Breast epithelium (tissue), 4 donors: ENCODE measurements at places on chromosomes 1 and 21. TPM values are rescaled to one million over a fixed set of nuclear protein-coding genes. Genes with fewer than 3 reads are reported as not detected.

GRCh38 chr21:17476006-17476405 is 36.8 kb upstream of the CXADR start:
- no peak for DNase-seq

DNA sequence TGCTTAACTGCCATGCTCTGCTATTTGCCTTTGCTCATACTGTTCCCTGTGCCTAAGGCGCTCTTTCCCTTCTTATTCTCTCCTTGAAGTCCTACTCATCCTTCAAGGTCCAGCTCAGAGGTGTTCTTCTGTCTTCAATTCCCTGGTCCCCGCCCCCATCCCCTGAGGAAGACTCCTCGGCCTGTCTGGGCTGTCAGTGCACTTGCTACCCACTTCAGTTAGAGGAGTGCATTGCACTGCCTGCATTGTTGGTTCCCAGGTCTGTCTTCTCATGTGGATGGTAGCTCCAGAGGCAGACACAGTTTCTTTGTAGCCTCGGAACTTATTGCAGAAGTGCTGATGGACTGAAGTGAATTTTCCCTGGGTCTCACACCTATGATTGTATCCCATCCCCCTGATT is 194.0 kb downstream of the C1orf94 start:
- no peak for DNase-seq

The ARHGEF2 gene
- total RNA-seq = 93.7 TPM

GRCh38 chr1:30891227-30891552 is 17.4 kb downstream of the SDC3 start:
- no peak for DNase-seq

DNA sequence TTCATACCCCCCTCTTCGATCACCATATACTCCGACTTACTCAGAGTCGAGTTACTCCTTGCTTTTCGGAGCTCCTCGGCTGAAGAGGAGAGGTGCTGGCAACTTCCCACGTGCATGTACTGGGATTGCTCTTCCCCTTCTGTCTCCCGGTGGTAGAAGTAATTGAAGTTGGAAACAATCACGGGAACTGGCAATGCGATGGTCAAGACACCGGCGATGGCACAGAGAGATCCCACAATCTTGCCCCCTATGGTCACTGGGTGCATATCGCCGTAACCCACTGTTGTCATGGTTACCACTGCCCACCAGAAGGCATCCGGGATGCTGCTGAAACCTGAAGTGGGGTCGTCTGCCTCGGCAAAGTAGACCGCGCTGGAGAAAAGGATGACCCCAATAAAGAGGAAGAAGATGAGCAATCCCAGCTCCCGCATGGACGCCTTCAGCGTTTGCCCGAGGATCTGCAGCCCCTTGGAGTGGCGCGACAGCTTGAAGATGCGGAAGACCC is 1.5 kb downstream of the KCNA3 start:
- no peak for DNase-seq

DNA sequence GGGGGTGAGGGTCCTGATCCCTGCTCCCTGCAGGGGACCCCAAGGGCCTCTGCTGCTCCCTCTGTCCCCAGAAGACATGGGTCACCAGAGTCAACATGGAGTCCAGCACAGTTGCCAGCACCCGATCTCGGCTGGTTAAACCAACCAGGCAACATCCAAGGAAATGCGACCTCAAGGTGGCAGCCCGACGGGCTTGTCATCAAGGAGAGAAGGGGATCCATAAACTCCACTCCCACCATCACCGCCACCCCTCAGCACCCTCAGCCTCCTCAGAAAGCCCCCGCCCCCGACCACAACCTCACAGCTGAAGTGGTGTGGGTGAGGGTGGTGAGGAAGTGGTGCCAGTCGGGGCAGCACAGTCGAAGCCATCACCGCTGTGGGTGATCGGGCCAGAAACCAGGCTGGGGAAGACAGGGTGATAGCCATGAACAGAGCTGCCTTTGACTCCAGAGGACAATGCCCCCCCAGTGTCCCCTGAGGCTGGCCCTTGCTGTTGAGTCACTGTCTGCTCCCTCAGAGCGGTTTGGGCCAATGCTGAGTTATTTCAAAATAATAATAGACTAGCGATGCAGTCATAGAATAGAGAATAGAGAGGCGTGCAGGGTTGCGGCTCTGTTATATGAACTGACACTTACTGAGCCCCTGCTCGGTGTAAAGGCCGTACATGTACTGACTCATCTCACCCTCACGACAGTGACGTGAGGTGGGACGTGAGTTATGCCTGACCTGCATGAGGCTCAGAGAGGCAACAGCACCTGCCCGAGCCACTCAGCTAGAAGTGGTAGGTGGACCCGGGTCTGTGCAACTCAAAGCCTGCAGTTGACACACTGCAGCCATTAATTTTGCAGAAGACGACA is 88.7 kb upstream of the IFFO2 start:
- peak; percentile 33 for DNase-seq

The SLC9C2 gene
- total RNA-seq = not detected

DNA sequence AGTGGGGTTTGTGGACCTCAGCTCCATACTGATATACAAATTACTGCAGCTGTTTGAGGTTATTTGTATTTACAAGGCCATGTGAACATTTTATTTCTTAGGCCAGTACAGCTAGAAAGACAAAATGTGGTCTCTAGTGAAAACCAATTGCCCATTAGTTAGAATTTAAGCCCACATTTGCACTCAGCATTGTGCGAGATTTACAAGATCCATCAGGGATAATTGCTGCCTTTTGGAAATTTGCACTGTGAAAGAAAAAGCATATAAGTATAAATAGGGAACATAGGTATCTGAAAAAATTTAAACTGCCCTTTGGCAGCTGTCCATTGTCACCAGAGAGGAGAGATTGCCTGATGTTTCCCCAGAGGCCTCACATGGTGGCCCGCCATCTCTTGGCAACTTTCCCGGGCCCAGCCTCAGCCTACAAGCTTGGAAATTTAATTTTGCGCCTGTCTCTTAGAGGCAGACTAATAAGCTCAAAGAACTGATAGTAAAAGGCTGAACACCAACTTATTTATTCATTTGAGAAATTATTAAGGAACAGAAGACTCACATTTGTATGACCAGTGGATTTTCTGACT is 120.7 kb downstream of the MAP3K21 start:
- DNase-seq = no peak

The ANXA9 gene
- not detected for total RNA-seq

The BGLAP gene
- 0.32 TPM for total RNA-seq

The C1QA gene
- total RNA-seq = 355 TPM
